ENCODE measurements at places on chromosomes 13 and 19.

DNA sequence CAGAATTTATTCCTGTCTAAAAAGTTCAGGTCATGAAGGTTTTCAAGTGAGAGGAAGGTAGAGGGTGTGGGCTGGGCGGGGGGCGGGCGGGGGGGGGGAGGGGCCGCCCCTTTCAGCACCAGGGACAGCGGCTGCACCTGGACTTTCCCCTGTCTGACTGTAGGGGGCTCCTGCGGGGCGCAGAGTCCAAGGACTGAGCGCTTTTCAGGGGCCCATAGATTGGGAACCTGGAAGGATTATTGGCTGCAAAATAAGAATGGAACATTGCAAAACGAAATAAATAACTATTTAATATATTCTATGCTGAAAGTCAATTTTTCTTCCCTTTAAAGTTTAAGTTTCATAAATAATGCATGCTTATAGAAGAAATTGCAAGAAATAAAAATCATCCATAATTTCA, 8.9 kb upstream of the CYP4F3 start:
- no peak for DNase-seq

DNA sequence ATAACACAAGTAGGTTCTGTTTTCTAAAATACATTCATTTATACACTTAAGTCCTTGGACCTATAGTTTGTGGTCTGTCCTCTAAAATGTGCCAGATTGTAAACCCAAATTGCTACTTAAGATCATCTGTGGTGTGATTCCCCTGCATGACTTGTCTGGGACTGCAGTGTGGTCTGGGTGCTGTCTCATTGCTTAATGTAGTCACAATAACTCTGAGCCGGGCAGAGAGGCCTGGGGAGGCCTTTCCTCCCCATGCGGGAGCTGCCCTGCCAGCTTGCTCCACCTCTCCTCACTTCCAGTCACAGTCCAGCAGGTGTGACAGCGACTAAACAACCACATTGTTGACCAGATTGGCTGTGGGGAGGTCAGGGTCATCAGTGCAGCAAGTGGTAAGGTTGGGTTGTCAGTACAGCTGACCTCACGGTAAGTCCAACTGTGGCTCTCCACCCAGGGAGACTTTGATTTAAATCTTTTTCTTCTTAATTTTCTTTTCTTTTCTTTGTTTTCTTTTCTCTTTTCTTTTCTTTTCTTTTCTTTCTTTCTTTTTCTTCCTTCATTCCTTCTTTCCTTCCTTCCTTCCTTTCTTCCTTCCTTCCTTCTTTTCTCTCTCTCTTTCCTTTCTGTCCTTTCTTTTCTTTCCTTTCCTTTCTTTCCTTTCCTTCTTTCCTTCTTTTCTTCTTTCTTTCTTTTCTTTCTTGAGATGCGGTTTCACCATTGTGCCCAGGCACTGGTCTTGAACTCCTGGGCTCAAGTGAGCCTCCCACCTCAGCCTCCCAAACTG, 4.4 kb upstream of the TUBA3C start:
- no peak for DNase-seq

- DNase-seq, result no peak
Observed at GRCh38 chr13:44402899-44403445, 29.3 kb downstream of the SERP2 start.

DNA sequence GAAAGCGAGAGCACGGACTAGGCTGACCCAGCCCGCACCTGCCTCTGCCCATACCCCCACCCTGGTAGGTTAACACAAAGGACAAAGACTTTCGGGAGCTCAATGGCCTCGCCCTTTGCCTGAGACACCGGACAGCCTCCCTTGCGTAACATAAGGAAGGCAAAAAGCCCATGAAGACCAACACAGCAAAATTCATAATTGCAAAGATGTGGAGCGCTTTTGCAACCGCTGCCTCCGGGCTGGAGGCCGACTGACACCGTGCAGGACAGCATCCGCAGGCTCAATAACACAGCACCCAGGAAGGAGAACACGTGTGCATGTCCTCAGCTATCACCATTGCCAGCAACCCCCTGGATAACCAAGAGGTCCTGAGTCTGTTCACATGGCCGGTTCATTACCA, 15.4 kb downstream of the LILRA1 start:
- no peak for DNase-seq

- no peak for DNase-seq
Observed at GRCh38 chr19:15173746-15174404, 26.9 kb downstream of the NOTCH3 start.

- no peak for DNase-seq
Observed at GRCh38 chr13:70518081-70518480, 409.8 kb upstream of the KLHL1 start.

DNA sequence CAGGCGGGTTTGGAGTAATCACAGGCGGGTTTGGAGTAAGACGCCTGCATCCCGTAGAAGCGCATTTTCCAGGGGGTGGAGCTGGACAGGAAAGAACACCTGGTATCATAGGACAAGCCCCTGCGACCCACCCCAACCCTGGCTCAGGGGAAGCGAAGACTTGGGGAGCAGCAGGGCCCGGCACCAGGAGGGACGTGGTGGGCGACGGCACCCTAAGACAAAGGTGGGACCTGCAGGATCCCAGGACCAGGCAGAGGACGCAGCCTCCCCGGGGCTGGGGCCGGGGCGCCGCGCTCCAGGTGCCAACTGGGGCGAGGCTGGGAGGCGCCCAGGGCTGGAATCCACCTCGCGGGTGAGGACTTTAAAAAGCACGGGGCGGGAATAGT, 520 bp downstream of the ZNF600 start:
- DNase-seq, result no peak

- no peak for DNase-seq
Observed at GRCh38 chr13:108200781-108201398, 14.4 kb downstream of the LIG4 start.

DNA sequence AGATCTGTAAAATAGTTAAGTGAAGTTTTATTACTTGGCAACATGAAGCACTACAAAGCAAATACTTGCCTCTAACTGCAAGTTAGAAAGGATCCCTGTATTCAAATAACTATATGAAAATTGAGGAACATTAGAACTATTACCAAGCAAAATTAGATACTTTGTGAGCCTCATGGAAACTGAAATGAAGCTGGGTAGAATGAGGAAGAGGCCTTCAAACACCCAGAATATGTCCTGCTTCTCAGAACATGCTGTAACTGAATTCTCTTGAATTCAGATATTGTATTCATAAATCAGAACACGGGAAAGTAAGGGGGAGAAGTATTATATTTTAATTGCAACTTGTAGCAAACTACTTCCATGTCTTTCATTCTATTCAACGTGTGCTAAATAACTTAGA, 947.9 kb downstream of the PCDH17 start:
- no peak for DNase-seq

- no peak for DNase-seq
Observed at GRCh38 chr13:90547272-90547790, 800.2 kb upstream of the MIR17HG start.

DNA sequence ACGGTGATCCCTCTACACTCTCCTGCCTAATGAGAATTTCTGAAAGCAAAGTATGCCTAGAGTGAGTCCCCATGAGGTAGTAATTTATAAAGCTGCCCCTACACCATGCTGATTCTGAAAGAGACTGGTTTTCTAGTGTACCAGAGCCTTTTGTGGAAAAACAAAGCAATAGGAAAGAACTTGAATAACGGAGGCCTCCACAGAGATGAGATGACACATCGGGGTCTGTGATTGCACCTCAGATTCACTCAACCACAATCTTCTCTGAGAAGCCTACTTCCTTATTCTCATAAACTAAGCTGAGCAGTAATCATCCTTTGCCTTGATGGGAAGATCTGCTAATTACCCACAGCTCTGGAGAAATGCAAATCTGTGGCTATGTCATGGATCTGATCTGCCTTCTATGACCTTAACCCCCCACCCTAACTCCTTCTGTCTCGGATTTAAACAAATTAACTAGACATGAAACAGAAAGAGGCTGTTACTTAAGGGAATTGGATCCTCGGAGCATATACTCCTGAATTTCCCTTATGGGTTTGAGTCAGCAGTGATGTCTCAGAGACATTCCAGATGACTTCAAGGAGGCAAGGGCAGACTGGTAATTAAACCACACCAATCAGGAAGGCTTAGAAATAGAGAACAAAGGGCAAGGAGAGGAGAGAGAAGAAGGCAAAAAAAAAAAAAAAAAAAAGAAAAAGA, 128.0 kb downstream of the DCT start:
- DNase-seq, result no peak

DNA sequence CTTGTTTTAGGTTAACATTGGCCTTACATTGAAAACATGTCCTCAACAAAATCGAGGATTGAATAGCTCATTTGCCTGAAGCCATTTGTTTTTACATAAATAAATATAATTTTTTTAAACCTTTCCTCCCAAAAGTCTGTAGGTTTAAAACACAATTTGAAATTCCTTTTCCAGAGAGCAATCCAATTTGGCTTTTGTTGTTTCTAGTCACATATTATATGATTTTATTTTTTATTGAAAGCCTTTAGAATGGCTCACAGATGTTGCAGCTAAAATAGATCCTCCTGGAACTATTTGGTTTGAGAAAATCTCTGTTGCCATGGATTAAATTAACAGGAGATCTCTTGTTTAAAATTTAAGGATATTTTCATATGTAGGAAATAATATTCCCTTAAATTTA, 512.6 kb downstream of the KLF5 start:
- DNase-seq, result no peak

DNA sequence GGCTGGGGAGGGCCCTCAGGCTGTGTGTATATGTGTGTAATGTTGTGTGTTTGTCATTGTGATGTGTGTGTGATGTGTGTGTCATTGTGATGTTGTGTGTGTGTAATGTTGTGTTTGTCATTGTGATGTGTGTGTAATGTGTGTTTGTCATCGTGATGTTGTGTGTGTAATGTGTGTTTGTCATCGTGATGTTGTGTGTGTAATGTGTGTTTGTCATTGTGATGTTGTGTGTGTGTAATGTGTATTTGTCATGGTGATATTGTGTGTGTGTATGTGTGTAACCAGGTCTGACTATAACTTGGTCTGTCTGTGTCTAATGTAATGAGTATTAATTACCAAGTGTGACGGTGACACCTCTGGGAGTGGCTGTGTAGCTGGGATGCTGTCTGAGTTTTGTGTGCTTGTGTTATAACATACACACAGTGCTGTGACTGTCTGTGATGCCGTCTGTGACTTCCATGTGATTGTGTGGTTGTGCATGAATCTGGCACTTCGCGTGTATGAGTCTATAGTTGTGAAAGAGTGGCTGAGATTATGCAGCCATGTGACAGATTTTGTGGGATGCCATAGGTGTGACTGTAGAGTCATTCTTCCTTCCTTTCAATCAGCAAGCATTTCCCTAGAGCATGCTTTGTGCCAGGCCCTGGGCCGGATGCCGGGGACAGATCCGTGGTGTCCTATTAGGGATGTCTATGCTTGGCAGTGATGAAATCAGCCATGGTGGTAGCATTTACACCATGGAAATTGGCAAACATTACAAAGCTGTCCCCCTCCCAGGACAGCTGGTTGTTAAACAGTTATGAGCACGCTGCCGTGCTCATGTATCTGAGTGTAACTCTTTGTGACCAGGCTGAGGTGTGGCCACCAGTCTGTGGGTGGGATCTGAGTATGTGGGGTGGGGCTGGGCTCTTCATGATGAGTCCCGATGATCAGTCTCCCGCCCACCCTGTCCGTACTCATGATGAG, 6.4 kb downstream of the TNFSF14 start:
- no peak for DNase-seq

DNA sequence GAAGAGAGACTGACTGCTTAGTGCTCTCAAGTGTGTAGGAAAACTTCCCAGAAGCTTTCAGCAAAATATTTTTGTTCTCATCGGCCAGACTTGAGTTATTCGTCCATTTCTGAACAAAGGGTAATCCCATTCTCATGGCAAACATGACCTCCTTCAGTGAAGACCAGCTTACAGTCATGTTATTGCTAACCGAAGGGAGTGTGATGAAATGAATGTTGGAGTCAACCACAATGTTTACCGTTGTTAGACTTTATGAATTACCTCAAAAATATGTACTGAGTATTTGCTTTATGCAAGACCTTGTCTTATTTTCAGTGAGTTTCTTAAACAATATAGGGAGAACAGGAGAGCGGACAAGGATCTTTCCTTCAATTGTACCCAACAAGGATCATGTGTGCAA, 228.6 kb downstream of the LMO7 start:
- DNase-seq, result no peak

GRCh38 chr13:111956261-111957151, 110.4 kb upstream of the SOX1 start:
- DNase-seq, result no peak

GRCh38 chr19:13610039-13610691, 103.9 kb upstream of the CACNA1A start:
- DNase-seq, result no peak

- no peak for DNase-seq
Observed at GRCh38 chr13:101416181-101417042, at the start of gene NALCN. Gene NALCN (minus strand): TSS chr13:101416508. CDS start chr13:101399126, 17,382 bp downstream.

GRCh38 chr13:20980899-20981298, 78.4 kb upstream of the XPO4 start:
- DNase-seq, result no peak

GRCh38 chr13:97561182-97561581, 127.2 kb downstream of the RAP2A start:
- no peak for DNase-seq

- no peak for DNase-seq
Observed at GRCh38 chr13:42041011-42041683, 7.3 kb upstream of the DGKH start.

GRCh38 chr19:4352701-4353121, 9.3 kb downstream of the MPND start:
- DNase-seq, result no peak

DNA sequence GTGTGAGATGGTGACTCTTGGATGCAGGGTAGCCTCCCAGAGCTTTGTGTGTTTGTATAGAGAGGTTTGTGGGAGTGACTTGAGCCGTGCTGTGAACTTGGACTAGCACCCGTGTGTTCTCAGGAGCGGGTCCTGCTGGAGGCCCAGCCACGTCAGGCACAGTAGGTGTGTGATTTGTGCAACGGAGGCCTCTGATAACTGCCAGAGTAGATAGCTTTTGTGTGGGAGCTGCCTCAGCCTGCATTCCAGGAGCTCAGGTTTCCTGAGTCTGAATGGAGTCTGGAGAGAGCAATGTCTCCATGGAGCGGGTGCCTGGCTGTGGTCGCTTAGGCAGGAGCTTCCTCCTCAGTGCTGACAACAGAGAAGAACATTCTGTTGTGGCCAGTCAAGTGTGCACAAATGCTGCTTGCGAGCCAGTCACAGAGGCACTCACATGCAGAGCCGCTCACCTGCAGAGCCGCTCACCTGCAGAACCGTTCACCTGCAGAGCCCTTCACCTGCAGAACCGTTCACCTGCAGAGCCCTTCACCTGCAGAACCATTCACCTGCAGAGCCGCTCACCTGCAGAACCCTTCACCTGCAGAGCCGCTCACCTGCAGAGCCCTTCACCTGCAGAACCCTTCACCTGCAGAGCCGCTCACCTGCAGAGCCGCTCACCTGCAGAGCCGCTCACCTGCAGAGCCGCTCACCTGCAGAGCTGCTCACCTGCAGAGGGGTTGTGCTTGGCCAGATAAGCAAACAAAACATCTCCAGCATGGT, 32.6 kb downstream of the TFDP1 start:
- peak; percentile 74 for DNase-seq

- DNase-seq, result no peak
Observed at GRCh38 chr13:64488731-64489130, 2741.4 kb downstream of the PCDH9 start.

DNA sequence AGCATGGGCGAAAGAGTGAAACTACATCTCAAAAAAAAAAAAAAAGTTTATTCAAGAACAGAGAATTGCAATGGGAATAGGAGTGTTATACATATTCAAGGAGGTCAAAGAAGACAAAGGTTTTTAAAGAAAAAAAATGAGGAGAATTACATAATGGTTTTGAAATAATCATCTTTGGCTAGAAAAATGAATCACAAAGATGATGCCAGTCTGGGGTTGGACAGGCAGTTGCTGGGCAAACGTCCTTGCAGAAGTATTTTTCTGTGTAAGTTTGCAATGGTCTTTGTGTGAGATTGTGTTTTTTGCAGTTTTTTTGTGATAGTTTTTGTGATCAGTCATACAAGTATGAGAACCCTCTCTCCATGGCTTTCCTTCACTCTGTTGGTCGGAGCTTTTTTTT, 23.7 kb downstream of the LYPD3 start:
- DNase-seq, result no peak
